ENCODE measurements at places on chromosomes 12 and 14.

DNA sequence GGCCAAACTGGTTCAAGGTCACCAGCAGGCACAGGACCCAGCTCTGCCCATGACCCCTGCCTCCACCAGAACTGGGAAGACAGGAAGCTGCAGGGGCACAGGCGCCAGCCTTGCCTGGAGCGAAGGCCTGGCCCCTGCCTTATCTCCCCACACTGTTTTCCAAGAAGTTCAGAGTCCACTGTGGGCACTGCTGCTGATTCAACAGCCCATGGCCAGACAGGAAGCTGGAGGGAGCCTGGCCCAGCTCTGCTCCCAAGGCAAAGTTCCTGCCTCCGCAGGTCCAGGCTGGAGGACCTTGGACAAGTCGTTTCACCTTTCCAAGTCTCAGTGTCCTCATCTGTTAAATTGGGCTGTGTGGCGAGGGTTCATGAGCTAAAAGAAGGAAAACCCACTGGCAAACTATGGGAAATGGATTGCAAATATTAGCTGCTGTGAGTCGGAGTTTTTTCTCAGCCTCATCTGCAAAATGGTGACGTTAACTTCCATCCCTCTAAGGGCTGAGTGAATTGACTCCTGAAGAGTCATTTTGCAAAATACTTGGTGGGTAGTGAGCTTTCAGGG is 1.2 kb downstream of the PHETA1 start:
- DNase-seq: no peak

DNA sequence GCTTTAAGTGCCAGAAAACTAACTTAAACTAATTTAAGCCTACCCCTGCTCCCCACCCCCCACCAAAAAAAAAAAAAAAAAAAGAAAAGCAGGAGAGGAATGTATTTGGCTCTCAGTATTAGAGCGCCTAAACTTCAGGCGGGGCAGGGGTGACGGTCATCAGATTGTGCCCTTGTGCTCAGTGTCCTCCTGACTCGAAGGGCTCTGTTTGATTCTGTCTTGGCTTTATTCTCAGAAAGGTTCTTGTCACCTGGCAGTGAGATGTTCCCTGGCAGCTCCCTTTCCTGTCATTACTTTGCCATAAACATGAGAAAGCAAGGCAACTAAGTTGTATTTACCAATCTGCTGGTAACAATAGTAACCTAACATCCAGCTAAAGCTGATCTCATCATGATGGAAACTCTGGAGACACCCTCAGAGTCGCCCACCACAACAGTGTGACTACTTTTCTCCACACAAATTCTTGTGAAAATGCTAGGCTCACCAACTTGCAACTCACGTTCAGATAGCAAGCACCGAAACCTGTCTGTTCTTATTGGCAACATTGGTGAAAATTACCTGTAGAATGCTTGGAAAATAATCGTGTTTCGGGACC is 39.0 kb upstream of the WNK1 start:
- no peak for DNase-seq

GRCh38 chr12:124648710-124649384 is 81.4 kb upstream of the NCOR2 start:
- no peak for DNase-seq

DNA sequence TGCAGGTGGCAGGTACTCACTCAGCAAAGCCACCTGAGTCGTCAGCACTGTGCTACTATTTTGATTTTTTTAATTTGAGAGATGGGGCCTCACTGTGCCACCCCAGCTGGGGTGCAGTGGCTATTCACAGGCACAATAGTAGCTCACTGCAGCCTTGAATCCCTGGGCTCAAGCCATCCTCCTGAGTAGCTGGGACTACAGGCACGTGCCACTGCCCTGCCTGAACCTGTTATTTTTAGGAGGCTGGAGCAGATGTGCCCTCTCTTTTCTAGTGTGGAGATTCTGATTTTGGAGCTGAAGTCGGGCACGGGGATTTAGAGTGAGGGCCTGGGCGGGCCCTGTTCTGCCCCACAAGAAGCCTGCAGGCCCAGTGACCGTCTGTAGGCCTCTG is 17.3 kb downstream of the SLC25A47 start:
- no peak for DNase-seq

GRCh38 chr14:106822905-106823304 is 1296.5 kb downstream of the TMEM121 start:
- DNase-seq: no peak

- peak; percentile 31 for DNase-seq
Measured at GRCh38 chr14:50318031-50318626, 6.0 kb downstream of the DMAC2L start.

DNA sequence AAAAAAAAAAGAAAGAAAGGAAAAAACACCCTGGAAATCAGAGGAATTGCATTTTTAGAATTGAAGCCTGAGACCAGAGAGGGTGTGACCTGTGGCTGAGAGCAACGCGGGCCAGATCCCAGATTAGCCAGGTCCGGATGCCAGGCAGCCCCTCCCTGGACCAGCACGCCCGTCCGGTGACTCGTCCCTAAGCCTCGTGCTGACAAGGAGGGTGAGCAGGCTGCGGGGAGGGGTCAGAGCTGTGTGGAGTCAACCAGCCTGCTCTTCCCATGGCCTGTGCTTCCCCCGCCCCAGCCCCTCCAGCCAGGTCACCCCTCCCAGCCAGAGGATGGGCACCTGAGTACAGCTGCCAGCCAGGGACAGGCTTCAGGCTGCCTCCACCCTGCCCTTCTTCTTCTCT is 4.2 kb upstream of the KLC1 start:
- DNase-seq: no peak

GRCh38 chr14:105151838-105152793 is 16.5 kb downstream of the JAG2 start:
- peak; percentile 33 for DNase-seq

DNA sequence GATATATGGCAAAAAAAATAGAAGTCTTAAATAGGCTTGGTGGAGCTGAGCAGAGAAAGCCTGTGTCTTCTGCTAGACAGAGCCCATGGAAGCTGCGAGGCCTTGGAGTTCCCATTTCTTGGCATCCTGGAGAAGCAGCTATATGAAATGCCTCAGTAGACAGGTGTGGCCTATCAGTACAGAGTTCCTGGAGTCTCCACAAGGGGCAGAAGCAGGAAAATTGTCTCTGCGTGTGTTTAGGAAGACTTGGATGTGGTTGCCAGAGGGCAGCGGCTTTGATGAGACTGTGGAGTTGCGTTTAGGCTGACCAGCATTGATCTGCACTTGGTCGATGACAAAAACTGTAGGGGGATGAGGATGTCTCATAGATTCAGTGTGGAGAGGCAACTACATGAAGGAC is 334.5 kb upstream of the SEL1L start:
- DNase-seq: no peak

- DNase-seq: no peak
Measured at GRCh38 chr12:107635139-107635538, 50.5 kb upstream of the PWP1 start.

DNA sequence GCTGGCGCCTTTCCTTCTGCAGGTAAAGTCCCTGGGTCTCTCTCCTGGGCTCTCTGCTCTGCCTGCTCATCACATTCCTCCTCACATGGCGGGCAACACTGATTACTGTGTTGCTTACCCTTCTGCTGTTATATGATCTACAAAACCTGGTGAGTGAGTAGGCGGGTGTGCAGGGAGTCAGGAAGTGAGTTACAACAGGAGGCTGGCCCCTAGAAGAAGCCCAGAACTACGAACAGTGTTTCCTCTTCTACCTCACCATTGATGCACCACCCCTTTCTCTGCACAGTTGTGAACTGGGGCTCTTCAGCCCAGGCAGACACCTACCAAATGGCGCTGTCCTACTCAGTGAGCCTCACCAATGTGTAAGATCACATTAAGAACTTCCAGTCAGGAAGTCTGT is 4.9 kb upstream of the KLHL33 start:
- no peak for DNase-seq

GRCh38 chr12:66629138-66629870 is 49.6 kb downstream of the GRIP1 start:
- DNase-seq: no peak

DNA sequence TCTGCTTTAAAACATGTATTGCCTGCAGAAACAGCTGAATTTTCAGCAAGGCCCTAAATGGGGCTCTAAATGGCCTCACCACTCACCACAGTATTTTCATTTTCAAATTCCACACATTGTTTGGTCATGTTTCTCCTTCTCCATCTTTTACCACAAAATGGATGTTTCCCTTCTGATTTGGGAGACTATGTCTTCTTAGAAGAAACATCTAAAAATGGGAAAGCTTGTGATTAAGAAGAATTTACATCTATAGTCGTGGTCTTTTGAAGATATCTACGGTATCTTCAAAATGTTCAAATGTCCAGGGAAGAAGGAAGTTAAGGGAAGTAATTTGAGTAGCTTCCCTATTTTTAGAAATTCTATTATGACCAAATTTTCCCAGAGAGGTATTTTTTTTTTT is 20.7 kb upstream of the TUBA1C start:
- no peak for DNase-seq

DNA sequence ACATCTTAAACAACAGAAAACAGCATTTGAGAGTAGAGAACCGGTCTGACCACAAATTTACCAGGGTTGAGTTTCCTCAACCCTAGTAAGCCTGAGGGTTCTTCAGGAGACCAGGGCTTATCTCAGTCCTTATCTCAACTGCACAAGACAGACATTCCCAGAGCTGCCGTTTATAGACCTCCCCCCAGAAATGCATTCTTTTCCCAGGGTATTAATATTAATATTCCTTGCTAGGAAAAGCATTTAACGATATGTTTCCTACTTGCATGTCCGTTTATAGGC is 12.3 kb downstream of the TMEM117 start:
- DNase-seq: no peak

DNA sequence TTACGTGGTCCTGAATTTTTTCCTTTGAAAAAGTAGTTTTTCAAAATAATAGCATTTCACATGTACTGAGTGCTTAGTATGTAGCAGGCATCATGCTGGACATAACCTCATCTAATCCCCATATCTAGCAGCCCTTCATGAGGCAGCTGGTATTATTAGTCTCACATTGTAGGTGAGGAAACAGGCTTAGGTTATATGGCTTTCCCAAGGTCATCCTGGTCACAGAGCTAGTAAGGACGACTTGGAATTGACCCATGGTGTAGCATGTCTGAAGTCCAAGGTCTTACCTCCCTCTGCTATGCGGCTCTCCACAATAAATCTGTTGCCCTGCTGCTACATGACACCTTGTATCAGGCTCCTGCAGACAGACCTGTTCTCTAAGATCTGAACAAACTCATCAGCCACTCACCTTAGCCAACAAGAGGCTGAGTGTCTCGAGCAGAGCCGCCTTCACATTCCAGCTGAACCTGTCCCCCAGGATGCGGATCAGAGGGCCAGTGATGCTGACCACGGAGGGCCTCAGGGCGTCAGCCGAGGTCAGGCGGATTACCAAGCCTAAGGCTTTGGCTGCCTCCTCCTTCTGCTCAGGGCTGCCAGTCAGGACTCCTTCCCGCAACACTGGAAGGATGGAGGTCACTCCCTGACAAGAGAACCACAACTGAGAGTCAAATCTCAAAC is 19.7 kb upstream of the RAB35 start:
- DNase-seq: no peak

GRCh38 chr14:76227450-76228050 is 75.8 kb downstream of the GPATCH2L start:
- no peak for DNase-seq

GRCh38 chr14:91164676-91165075 is 50.8 kb downstream of the DGLUCY start:
- DNase-seq: no peak

DNA sequence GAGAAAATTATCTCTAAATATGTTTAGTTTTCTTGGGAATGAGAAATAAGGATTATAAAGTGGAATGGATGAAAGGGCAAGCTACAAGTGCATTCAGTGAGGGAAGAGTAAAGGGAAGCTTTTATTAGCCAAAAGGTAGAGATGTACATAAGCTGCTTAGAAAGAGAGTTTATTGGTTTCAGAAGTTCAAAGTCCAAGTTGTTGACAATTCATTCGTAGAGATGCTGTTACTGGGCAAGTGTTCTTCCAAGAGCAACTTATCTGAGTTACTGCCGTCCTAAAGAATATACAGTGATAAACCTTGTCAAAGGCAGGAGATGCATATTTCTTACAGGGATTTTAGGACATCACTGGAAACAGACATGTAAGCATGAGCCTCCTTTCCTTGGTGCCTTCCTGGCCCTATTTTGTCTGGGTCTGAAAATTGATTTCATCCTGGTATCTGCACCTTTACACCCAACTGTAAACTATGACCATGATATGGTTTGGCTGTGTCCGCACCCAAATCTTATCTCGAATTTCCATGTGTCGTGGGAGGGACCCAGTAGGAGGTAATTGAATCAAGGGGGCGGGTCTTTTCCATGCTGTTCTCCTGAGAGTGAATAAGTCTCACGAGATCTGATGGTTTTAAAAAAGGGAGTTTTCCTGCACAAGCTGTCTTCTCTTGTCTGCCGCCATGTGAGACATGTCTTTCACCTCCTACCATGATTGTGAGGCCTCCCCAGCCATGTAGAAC is 46.8 kb downstream of the TRMT5 start:
- no peak for DNase-seq

DNA sequence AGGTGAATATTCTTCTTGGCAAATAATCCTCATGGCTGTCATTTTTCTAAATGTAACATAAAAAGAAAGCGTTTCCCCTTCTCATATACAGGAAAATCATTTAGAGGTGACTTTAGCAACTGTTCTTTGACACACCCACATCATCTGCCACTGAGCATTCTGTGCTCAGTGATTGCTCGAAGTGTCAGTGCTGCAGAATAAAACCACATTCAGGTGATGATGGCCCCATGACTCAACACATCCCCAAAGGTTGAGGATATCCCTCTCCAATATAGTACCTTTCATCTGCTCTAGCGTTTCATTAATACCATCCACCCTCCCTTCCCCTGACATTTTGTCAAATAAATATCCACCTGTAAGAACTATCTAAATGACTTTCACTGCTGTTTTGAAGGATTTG is 28.7 kb upstream of the CPSF6 start:
- no peak for DNase-seq

DNA sequence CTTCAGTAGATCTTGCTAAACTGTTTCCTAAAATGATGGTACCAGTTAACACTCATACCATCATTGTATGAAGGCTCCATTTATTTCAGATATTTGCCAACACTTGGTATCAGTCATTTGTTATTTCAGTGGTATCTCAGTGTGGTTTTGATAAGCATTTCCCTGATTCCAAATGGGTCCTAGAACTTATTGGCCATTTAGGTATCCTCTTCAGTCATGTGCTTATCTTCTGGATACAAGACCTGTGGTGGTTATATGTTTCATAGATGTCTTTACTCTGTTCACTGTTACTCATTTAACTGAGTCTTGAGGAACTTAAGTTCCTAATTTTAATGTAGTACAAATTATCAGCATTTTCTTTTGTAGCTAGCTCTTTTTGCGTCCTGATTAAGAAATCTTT is 13.5 kb downstream of the SINHCAF start:
- no peak for DNase-seq

GRCh38 chr14:36857136-36857535 is 195.5 kb downstream of the PAX9 start:
- no peak for DNase-seq

GRCh38 chr12:21814814-21815213 is 40.3 kb upstream of the KCNJ8 start:
- DNase-seq: no peak

- no peak for DNase-seq
Measured at GRCh38 chr12:57219205-57219992, 2.8 kb downstream of the NXPH4 start.

DNA sequence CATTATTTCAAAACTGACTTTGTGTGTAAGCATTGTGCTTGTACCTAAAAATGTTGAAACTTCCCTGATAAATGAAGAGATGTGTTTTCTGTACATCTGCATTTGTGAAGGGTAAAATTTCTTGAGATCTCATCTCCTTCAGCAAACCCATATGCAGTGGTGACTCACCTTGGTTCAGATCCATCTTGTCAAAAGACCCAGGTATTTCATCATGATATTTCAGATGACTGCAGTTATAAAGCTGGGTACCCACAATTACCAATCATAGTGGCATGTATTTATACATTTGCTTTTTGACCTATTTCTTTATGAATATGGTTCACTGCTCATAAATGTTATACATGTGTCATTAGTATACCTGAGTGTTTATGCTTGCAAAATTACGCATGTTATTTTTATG is 1213.6 kb downstream of the GALC start:
- no peak for DNase-seq

Data from NAMALWA (cell line).